Peyer's patch (tissue), 4 donors: ENCODE measurements at places on chromosomes 16 and 17. TPM values are rescaled to one million over a fixed set of nuclear protein-coding genes. Genes with fewer than 3 reads are reported as not detected.

DNA sequence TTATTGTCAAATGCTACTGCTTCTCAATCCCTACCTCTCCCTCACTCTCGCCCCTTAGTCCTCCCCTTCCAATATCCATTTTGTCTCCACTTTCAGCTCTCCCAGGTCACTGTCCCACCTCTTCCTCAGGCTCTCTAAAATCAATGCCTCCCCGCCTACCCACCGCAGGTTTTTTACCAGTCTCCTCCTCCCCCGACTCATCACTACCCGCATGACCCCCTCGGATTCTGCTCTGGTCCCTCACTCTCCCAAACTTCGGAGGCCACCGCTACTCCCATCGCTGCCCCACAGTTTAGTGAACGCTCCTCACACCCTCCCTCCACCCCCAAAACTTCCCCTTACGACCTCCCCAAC, 513 bp downstream of the CRLF3 start:
- no peak for DNase-seq

CDK3 gene
- 11.7 TPM for total RNA-seq

DNA sequence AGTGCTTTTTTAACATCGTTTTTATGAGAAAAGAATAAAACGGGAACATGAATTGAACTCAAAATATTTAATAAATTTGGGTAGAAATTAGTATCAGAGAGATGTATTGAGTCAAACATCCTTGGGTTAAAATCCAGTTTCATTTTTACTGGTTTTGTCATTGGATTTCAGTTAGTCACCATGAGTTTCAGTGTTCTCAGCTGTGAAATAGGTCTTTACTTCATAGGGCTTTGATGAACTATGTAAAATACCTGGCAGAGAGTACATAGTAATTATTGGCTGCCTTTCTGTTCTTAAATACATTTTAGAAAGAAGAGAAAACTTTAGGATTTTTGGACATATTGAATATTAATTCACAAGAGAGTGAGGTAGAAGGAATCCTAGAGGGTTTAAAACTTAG, 105.8 kb downstream of the TANC2 start:
- no peak for DNase-seq

GRCh38 chr17:52336796-52337195, 178.3 kb upstream of the CA10 start:
- no peak for DNase-seq

- no peak for DNase-seq
Measured at GRCh38 chr17:64160378-64160777, 30.4 kb upstream of the ERN1 start.

DNA sequence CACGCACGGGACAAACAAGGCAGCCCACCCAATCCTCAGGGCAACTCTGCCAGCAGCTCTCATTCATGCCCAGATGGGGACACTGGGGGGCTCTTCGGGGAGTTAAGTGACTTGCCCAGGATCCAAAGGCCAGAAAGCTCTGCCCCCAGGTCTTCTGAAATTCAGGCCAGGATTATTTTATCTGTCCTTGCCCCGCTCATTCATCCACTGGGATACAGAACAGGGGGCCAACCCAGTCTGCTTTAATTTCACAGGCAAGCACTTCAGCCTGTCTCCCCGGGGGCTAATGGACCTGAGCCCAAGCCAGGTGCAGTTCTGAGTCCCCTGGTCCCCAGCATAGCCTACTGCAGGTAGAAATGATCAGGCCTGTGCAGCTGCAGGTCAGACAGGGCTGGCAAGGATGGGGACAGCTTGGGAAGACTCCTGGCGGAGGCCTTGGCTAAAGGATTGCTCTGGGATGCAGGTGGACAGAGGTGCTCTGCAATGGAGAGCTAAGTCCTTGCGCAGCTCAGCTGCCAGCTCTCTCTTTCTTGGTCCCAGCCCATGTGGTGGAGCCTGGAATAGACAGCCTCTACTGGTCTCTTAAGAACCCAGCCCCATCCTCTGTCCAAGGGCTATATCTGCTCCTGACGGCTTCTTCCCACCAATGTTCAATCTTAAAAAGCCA, 766 bp upstream of the B3GNT9 start:
- DNase-seq, result no peak

GRCh38 chr17:77332981-77333685, 192.4 kb downstream of the SEC14L1 start:
- DNase-seq, result no peak

GRCh38 chr16:1715220-1715619, 9.2 kb downstream of the MAPK8IP3 start:
- no peak for DNase-seq

MTSS2 gene
- 12.1 TPM for total RNA-seq

GRCh38 chr16:84663433-84664101, 15.3 kb downstream of the KLHL36 start:
- DNase-seq, result no peak
